ENCODE measurements at places on chromosomes 12 and 14.

DNA sequence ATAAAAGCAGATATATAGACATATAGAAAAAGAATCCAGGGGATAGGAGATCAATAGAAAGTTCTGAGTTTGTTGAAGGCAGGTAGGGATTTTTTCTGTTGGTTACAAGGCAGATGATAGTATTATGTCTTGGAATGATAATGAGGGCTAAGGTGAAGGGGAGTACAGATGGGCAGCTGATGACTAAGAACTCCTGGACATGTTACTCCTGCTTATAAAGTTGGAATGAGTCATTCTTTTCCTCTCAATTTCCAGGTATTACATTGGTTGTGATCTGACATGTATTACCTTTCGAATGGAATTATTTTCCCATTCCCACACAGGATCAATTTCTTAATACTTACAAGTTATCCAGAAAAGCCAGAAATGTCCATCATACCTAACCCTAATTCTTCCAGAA is 545.2 kb upstream of the MGAT4C start:
- no peak for DNase-seq

DNA sequence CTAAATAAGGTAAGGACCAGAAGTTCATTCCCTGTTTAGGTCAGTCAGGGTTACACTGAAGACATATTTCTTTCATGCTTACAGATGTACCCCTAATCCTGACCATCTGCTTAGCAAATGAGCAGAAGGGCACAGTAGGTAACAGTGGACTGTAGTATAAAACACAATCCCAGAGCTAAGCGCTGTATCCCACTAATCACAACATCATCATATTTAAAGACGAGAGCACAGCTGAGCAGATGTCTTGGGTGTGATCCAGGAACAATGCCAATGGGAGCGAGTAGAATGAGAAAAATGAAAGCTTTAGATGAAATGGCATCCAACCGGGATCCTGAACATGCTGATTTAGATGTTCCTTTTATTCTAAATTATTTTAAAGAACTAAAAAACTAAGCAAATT is 213.4 kb downstream of the CCER1 start:
- no peak for DNase-seq

- no peak for DNase-seq
Observed at GRCh38 chr14:66032800-66033199, 453.4 kb upstream of the CCDC196 start.

- DNase-seq = no peak
Observed at GRCh38 chr12:32559434-32559833, 119.7 kb upstream of the DNM1L start.

- no peak for DNase-seq
Observed at GRCh38 chr12:52713960-52714886, 10.9 kb upstream of the KRT77 start.

DNA sequence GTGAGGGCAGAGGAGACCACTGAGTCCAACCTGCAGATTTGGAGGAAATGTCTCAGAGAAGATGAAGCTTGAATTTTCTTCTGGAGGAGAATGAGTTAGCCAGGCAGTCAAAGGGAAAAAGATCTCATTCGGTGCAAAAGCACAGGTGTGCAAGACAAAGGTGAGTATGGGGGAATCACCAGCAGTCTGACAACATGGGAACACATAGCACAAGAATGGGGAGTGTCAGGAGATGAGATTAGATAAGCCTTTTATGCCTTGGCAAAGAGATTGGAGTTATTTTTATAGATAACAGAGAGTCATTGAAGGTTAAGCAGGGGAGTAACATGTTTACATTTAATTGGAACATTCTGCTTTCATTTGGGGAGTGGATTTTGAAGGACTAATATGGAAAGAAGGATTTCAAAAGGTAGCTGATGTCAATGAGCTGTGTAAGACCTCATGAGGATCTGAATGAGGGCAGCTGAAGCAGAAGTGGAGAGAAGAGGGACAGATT is 171.3 kb upstream of the NTF3 start:
- DNase-seq = no peak

- no peak for DNase-seq
Observed at GRCh38 chr14:103735815-103736545, 20.4 kb downstream of the ZFYVE21 start.

GRCh38 chr12:105069936-105070702 is 14.1 kb downstream of the ALDH1L2 start:
- no peak for DNase-seq

- peak; percentile 62 for DNase-seq
Observed at GRCh38 chr12:25386831-25387731, 136.4 kb upstream of the KRAS start.

DNA sequence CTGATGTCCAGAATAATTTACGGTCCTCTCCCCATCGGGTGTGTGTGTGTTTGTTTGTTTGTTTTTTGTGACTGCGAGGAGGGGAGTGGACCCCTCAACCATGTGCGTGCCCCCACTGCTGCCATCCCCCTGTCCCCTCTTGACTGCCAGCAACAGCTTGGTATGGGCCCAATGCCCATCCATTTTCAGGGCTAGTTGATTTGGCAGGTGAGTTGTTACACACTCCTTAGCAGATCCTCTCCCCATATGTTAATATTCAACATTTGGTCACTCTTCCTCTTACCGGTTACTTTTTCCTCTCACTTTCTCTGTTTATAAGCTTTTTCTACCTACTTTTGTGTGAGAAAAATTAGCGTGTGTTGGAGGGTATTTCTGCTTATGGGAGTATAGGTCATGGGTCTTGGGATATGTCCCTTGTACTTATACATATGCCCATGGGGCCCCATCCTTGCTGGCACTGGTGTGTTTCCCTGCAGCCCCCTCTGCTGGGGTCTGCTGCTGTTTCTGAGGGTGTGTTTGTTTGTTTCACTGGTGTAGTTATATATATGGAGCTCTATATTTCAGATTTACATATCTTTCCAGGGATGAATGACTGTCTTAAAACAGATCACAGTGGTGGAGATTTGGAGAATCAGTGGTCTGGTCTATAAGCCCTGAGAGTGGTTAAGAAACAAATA is 33.8 kb downstream of the ZFHX2 start:
- DNase-seq = no peak

- DNase-seq = no peak
Observed at GRCh38 chr12:113582521-113583218, 111.0 kb upstream of the LHX5 start.

DNA sequence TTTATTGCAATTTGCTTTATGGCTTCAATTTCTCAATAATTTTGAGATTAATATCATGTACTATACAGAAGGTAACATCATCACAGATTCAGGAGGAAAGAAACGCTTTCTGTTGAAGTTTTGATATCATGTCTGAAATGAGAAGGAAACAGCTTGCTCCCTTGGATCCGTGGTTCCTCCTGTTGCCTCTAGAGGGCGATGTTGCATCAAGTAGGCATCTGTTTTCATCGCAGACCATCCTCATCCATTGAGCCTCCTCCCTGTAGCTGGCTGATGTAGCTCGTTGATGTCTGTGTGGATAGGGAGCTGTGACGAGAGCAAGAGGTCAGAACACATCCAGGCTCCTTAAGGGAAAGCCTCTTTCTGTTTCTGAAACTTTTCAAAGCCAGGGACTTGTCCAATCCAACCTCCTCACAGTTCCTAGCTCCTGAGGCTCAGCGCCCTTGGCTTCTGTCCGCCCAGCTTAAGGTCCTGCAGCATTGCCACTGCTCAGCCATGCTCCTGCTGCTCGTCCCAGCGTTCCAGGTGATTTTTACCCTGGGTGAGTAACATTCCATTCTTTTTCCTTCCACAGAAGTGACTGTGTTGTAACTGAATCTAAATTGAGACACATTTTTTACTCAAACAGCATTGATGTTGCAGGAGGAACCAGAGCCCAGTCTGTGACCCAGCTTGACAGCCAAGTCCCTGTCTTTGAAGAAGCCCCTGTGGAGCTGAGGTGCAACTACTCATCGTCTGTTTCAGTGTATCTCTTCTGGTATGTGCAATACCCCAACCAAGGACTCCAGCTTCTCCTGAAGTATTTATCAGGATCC is 304.8 kb upstream of the OR4E1 start:
- DNase-seq = peak; percentile 23

DNA sequence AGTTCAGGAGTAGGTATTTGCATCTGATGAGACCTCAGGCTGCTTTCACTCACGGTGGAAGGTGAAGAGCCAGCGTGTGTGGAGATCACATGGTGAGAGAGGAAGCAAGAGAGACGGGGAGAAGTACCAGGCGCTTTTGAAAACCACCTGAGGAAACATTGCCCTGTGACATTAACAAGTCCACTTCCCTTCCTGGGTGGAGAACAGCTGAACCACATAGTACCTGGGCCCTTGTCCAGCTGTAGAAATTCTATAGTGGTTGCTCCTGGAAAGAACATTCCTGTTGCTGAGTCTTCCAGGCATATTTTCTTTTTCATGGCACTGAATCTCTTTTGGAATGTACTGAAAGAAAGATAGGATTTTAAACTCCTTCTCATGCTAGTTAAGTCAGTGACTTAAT is 87.3 kb upstream of the RIN3 start:
- DNase-seq = no peak

GRCh38 chr14:54637270-54638134 is 70.6 kb downstream of the SAMD4A start:
- no peak for DNase-seq

GRCh38 chr14:65791191-65791981 is 378.9 kb downstream of the FUT8 start:
- no peak for DNase-seq

- DNase-seq = no peak
Observed at GRCh38 chr14:51251486-51251885, 11.4 kb downstream of the TMX1 start.

DNA sequence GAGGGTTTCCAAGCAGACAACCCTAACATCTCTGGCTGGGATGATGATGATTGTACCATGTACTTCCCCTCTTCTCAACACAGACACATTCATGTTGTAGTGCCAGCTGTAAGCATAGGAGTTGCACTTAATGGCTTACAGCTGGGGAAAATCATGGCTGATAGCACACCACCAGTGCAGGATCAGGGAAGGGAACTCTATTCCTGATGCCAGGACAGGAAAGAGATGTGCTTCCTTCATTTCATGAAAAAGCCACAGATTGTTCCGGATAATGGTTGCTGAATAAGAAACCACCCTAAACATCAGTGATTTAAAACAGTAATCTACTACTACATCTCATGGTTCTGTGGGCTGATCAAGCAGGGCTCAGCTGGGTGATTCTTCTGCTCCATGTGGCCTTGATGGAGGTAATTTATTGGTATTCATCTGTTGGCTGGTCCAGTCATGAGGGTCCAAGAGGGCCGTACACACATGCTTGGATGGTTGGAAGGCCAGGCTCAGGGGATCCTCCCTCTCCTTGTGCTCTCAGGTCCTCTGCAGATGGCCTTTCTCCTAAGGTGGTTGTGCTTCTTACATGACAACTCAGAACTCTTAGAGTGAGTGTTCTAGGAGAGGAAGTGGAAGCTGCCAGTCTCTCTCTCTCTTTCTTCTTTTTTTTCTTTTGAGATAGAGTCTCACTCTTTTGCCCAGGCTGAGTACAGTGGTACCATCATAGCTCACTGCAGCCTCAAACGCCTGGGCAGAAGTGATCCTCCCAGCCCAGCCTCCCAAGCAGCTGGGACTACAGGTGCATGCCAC is 16.5 kb downstream of the TRAF3 start:
- no peak for DNase-seq

GRCh38 chr12:23433121-23433520 is 516.3 kb downstream of the SOX5 start:
- no peak for DNase-seq
